ENCODE measurements at places on chromosomes 11 and 22.

- no peak for DNase-seq
Observed at GRCh38 chr11:19079643-19080440, 19.3 kb upstream of the MRGPRX2 start.

- no peak for DNase-seq
Observed at GRCh38 chr11:47078751-47079521, 97.7 kb downstream of the ARFGAP2 start.

DNA sequence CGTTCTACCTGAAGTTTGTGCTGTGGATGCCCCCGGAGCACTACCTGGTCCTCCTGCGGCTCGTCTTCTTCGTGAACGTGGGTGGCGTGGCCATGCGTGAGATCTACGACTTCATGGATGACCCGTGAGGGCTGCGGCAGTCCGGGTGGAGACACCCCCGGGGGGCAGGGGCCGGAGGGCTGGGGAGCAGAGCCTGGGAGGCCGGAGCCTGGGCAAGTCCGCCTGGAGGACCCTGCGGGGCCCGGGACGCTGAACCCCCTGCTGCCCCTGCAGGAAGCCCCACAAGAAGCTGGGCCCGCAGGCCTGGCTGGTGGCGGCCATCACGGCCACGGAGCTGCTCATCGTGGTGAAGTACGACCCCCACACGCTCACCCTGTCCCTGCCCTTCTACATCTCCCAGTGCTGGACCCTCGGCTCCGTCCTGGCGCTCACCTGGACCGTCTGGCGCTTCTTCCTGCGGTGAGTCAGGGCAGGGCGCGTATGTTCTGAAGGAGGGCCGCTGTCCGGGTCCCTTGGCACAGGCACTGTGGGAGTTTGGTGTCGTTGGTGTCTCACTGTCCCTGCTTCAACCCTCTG is 17.3 kb downstream of the RNH1 start:
- no peak for DNase-seq

GRCh38 chr11:2298131-2298794 is 3.5 kb downstream of the C11orf21 start:
- no peak for DNase-seq

GRCh38 chr11:11810764-11811726 is 30.7 kb upstream of the USP47 start:
- no peak for DNase-seq

DNA sequence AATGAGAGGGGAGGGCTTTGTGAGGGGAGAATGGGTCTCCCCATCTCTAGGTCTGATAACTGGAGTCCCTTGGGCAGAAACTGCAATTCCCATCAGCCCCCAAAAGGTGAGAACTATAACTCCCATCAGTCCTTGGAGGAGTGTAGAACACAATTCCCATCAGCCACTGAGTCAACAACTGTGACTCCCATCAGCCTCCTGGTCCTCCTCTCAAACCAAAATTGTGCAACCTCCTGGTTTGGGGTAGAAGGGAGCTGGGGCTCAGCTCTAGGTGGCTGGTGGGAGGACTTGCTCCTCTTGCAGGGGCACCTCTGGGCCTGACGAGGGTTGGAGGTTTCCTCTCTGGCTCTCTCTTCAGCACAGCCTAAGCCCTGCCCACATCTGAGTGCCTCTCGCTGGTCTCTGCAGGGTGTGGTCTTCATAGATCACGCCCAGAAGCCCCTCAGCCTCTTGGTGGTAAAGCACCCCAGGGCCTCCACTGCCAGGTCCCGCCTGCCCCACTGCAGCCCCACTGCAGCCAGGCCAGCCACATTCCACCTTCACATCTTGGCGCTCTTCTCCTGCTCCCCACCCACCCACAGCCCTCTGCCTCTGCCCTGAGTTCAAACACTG is 18.5 kb downstream of the SLC22A12 start:
- no peak for DNase-seq

GRCh38 chr11:113850188-113850587 is 25.2 kb downstream of the USP28 start:
- no peak for DNase-seq

DNA sequence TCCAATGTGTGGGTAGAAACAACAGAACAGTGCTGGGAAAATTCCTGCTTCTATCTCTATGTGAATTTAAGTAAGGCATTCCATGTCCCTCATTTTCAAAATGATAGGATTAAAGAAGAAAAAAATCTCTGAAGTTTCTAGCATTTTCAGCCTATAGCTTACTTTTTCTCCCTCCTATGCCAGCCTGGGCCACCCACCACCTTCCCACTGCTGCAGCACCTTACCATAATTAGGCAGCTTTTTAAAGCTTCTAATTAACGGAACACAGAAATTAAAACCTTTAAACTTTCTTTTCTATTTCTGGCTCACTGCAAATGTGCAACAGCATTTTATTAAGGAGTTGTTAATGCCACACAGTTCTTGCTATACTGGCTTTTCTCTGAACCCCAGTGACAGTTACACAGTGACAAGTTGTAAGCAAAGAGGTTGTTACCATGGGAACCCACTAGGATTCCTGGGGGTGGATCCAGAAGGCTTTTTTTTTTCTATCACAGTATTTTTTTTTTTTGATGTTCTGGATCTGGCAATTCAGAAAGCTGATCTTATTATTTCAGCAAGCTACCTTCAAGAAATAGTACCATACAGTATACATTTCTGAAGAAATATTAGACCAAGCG is 20.2 kb downstream of the CELF1 start:
- no peak for DNase-seq

GRCh38 chr11:30868626-30869081 is 282.5 kb upstream of the MPPED2 start:
- no peak for DNase-seq

GRCh38 chr11:63504054-63504453 is 1.8 kb upstream of the LGALS12 start:
- no peak for DNase-seq

Data from AG04450 (cell line).